ENCODE measurements at places on chromosomes 1 and 21.

DNA sequence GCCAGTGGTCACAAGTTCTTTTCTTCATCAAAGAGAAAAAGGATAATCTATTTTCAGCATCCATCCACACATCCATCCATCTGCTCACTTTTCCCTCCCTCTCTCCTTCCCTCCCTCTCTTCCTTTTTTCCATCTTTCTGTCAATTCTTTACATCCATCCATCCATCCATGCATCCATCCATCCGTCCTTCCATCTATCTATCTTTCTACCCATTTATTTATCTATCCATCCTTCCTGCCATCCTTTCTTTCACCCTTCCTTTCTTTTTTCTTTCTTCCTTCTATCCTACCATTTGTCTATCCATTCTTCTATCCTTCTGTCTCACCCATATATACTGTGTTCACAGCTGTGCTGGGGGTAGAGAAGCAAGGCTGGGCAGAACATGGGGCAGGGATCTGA lies 212.4 kb upstream of the GALNT2 start:
- no peak overlapping the region for H3K27ac ChIP-seq
- no peak for DNase-seq
- H3K4me3 ChIP-seq = no peak overlapping the region

DNA sequence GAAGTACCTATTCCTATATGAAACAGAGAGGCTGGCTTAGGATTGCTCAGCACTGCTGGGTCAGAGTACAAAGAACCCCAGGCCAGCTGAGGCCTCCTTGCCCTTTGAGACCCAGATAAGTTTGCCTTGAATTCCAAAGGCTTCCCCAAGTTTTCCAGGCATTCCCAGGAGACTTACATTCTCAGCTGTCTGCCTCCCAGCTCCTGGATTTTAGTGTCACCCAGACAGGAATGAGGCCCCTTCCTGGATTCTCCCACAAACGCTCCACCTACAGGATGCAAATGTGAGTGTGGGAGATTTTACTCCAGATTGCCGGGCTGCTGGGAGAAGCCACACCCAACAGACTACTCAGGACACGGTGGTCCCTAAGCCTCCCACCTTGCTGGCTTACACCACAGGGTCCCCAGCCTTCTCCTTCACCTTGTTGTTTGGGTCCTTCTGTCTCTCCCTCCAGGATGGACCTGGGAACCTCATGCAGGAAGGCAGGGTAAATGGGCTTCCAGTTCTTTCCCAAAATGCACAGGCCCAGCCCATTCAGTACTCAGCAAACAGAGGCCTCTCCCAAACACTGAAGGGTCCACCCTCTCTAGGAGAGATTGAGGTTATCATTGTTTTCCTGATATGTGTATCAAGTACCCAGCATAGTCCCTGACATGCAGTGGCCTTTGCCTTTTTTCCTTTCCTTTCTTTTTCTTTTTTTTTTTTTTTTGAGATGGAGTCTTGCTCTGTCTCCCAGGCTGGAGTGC lies 10.6 kb downstream of the RHBG start:
- no peaks in the 10 kb centered on the region for H3K27me3 ChIP-seq
- no peak overlapping the region for H3K4me3 ChIP-seq
- H3K4me1 ChIP-seq = no peaks in the 10 kb centered on the region
- H3K36me3 ChIP-seq = no peaks in the 10 kb centered on the region
- H3K27ac ChIP-seq = no peak overlapping the region

GRCh38 chr1:95287825-95288224 lies 53.8 kb downstream of the RWDD3 start:
- H3K27me3 ChIP-seq = no peaks in the 10 kb centered on the region
- H3K27ac ChIP-seq = no peak overlapping the region
- no peak for DNase-seq
- H3K4me1 ChIP-seq = no peaks in the 10 kb centered on the region
- no peaks in the 10 kb centered on the region for H3K36me3 ChIP-seq
- H3K4me3 ChIP-seq = no peak overlapping the region

DNA sequence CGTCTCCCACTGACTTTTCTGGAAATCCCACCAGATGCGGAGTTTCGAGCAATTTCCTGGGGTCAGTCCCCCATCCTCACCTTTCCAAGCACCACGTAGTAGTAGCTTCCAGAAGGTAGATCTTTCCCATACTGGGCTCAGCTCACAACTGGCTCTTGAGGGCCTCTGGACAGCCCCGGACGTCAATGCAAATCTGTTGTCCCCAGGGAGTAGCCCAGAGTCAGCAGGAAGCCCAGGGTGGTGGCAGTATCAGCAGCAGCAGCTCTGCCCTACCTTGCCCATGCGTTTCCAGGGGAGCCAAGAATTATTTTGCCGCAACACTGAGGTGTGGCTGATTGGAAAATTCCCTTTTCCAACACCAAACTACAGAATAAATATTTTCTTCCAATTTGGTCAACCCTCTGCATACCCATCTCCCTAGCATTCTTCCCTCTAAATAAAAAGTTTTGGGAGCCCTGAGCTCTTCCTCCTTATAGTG lies 70.3 kb downstream of the CD46 start:
- H3K27me3 ChIP-seq = no peaks in the 10 kb centered on the region
- peaks cover 86% of the 10 kb centered on the region for H3K4me1 ChIP-seq
- no peak for DNase-seq

DNA sequence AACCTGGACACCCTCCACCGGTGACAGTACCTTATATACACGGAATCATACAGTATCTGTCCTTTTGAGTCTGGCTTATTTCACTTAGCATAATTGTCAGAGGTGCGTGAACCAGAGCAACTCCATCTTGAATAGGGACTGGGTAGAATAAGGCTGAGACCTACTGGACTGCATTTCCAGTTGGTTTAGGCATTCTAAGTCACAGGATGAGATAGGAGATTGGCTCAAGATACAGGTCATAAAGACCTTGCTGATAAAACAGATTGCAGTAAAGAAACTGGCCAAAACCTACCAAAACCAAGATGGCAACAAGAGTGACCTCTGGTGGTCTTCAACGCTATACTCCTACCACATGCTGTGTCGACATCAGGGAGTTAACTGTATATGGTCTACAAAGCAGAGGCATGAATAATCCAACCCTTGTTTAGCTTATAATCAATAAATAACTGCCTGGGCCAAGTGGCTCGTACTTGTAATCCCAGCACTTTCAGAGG lies 1.4 kb upstream of the FDPS start:
- H3K4me1 ChIP-seq = peaks cover 27% of the 10 kb centered on the region
- no peak for DNase-seq
- H3K4me3 ChIP-seq = no peak overlapping the region
- no peak overlapping the region for H3K27ac ChIP-seq
- H3K36me3 ChIP-seq = peaks cover 4% of the 10 kb centered on the region
- H3K27me3 ChIP-seq = no peaks in the 10 kb centered on the region

DNA sequence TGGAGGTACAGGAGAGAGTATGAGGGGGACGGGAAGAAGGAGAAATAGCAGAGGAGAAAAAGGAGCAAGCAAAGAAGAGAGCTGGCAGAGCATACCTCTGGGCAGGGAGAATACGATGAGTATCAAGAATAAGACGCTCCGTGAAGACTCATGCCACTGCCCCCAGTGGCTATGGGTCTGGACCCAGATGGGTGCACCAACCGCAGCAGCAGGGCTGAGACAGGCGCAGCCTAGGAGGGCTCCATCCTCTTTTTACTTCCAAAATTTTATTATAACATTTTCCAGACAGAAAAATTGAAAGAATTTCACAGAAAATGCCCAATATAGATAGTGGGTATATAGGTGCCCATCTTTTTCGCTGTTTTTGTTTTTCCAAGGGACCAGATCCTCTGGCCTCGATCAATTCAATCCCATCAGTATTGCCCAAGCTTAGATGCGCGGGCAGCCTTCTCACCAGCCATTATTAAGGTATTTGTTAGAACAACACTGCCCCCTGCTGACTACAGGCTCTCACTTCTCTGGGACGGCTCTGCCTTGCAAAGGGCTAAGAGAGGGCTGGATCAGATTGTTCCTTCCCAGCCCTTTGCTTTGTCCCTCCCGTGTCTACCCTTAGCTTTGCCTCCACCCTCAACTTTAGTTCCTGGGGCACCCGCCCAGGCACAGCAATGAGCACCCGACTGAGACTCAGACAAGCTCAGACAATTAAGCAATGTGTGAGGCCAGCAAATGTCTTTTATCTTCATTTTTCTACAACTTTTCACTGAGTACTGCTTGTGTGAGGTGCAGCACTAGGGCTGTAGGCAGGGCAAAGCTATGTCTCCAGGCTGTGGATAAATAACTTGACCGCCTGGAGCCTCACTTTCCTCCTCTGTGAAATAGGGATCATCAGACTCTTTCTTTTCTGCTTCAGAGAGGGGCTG lies 17.5 kb upstream of the CAMK1G start:
- H3K27ac ChIP-seq = peak overlapping the region; percentile 69
- H3K4me3 ChIP-seq = peak overlapping the region; percentile 26
- no peaks in the 10 kb centered on the region for H3K36me3 ChIP-seq
- H3K4me1 ChIP-seq = peaks cover 6% of the 10 kb centered on the region
- H3K27me3 ChIP-seq = no peaks in the 10 kb centered on the region

DNA sequence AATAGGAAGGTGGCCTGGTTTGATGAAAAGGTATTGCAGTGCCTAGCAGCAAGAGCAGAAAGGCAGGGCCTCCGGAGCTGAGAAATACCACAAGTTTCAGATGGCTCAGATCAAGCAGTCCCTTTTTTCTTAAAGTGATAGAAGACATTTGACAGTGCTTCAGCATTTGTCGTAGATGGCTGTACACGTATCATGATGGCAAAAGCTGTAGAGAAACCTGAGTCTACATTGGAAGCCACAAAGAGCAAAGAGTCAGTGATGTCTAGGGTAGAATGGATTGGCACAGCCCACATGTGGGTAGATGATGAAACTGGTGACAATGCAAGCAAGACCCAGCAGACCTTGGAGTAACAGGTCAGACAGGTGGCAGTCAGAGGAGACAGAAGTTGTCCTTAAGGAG lies 101.3 kb upstream of the ARTN start:
- no peak overlapping the region for H3K27ac ChIP-seq
- no peak overlapping the region for H3K4me3 ChIP-seq
- no peaks in the 10 kb centered on the region for H3K27me3 ChIP-seq
- no peaks in the 10 kb centered on the region for H3K36me3 ChIP-seq

- no peaks in the 10 kb centered on the region for H3K4me1 ChIP-seq
- no peaks in the 10 kb centered on the region for H3K36me3 ChIP-seq
- no peak overlapping the region for H3K27ac ChIP-seq
- no peaks in the 10 kb centered on the region for H3K27me3 ChIP-seq
- no peak overlapping the region for H3K4me3 ChIP-seq
- no peak for DNase-seq
These were observed 204.4 kb downstream of the PLA2G4A start for GRCh38 chr1:187032982-187033692.

DNA sequence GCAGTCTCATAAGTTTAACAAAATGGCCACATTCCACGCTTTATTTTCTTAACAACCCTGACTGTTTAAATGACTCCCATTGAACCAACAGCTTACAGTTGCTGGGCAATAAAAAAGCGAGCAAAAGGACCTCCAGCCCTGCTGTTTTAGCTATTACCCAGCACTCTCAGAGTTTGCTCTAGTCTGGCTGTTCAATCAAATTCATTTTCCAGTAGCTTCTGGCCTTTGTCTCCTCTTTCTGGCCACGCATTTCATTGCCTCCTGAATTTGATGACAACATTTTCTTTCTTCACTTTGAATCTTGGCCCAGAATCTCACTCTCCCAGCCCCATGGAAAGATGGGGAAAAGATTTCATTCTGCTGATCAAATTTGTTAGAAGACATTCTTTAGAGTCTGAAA lies 44.1 kb upstream of the DOCK7 start:
- no peak overlapping the region for H3K4me3 ChIP-seq
- no peaks in the 10 kb centered on the region for H3K4me1 ChIP-seq
- H3K27me3 ChIP-seq = no peaks in the 10 kb centered on the region
- H3K27ac ChIP-seq = no peak overlapping the region
- H3K36me3 ChIP-seq = no peaks in the 10 kb centered on the region

GRCh38 chr1:166165661-166166328 lies 1.0 kb downstream of the FAM78B start:
- no peak for DNase-seq
- no peaks in the 10 kb centered on the region for H3K27me3 ChIP-seq
- H3K4me3 ChIP-seq = peak overlapping the region; percentile 54
- H3K4me1 ChIP-seq = peaks cover 15% of the 10 kb centered on the region

DNA sequence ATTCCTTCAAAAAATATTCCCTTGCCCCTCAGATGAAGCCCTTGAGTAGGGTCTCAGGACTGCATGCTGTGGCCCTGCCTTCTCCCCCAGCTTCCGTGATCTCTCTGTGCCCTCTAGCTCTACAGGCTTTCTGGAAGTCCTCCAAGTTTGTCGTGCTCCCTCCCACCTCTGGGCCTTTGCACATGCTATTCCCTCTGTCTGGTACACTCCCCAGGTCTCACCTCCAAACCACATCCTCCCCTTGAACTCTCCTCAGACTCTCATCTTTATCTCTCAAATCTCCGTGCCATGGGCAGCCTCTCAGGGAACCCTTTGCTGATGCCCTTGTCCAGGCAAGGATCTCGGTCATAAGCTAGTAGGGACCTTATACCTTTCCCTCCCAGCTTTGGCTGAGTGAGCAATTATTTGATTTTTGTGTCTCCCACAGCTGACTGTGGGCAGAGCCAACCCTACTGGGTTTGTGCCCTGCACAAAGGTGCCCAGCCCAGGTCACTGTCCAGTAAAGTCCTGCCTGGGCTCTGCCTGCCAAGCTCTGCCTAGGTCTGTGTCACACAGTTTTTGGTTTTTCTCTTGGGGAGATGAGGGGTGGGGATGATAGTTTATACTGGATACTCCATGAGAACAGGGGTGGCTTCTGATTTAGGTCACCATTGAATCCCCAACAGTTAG lies 188.1 kb downstream of the ZNF281 start:
- no peak overlapping the region for H3K27ac ChIP-seq
- no peaks in the 10 kb centered on the region for H3K4me1 ChIP-seq
- no peaks in the 10 kb centered on the region for H3K36me3 ChIP-seq
- H3K4me3 ChIP-seq = no peak overlapping the region
- DNase-seq = no peak
- H3K27me3 ChIP-seq = no peaks in the 10 kb centered on the region

GRCh38 chr1:30322859-30323257 lies 400.5 kb downstream of the MATN1 start:
- H3K36me3 ChIP-seq = no peaks in the 10 kb centered on the region
- no peak overlapping the region for H3K27ac ChIP-seq
- no peak for DNase-seq
- no peak overlapping the region for H3K4me3 ChIP-seq
- no peaks in the 10 kb centered on the region for H3K27me3 ChIP-seq
- peaks cover 8% of the 10 kb centered on the region for H3K4me1 ChIP-seq

- H3K4me1 ChIP-seq = no peaks in the 10 kb centered on the region
- no peak for DNase-seq
- H3K4me3 ChIP-seq = no peak overlapping the region
- H3K36me3 ChIP-seq = no peaks in the 10 kb centered on the region
- no peaks in the 10 kb centered on the region for H3K27me3 ChIP-seq
- no peak overlapping the region for H3K27ac ChIP-seq
These were observed 199.0 kb downstream of the LBR start for GRCh38 chr1:225228871-225229303.

Data from vagina (tissue), 2 donors.